Fibroblast of skin of right biceps (primary cell): ENCODE measurements at places on chromosomes 16 and 17.

GRCh38 chr17:71032746-71033273, 863.5 kb downstream of the KCNJ2 start:
- DNase-seq, result no peak

DNA sequence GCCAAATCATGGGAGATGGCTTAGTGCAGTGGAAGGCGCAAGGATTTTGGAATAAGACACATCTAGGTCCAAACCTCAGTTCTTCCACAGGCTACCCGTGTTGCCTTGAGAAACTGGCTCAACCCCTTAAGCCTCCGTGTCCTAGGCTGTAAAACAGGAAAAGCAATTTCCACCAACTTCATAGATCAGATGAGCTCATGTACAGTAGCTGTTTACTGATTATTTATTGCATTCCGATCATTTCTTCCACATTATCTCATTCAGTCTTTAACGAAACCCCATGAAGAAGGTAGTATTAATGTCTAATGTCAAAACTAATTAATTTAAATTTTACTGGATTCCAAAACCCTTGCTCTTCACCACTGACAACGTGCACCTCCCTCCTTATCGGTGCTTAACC, 231.6 kb downstream of the GRIN2A start:
- DNase-seq, result peak; percentile 18

- DNase-seq, result peak; percentile 11
Observed at GRCh38 chr17:55005520-55005919, 37.0 kb downstream of the STXBP4 start.

DNA sequence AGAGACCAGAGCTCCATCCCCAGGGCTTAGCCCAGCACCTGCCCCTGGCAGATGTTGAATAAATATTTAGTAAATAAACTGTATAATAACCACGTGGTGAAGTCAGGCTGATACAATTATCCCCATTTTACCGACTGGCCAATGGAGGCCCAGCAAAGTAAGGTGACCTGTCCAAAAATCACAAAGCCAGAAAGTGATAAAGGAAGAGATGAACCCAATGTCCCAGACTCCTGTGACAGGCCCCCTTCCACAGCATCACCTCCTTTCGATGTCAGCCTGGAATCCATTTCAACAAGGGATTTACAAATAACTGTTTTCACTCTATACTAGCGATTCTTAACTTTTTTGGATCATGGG, 5.5 kb downstream of the TVP23A start:
- no peak for DNase-seq

DNA sequence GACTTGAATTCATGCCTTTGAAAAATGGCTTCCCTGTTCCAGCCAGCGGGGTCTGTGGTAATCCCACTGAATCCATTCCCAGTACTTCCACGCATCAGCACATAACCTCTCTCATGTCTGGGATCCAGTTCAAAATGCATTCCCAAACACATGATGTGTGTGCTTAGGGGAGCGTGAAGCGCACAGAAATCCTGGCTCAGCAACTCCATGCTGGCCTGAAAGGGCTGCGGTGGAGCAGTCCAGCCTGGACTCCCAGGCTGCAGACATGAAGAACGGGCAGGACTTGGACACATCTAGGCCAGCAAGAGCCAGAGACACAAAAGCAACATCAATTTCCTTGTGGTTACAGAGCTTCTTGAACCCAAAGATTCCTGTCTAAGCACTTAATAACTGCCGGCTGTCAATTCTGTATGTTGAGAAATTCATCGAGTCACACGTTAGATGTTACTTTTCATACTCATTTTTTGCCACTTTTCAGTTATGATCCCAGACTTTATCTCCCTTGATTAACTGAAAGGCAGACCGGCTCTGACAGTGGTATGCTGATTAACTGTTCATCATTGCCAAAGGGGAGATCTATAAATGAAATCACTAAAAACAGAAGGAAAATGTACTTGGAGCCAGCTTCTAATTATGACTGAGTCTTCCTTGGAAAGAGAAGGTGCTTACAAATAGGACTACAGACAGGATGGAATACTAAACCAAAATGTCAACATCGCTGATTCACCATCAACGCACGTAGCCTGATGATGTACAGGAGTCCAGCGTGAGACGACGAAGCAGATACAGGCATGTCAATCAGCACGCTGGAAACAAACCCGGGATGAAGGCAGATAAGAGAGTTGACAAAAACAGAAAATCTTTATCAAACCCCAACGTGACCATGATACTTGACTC, 23.0 kb downstream of the NSMCE1 start:
- DNase-seq, result peak; percentile 79

DNA sequence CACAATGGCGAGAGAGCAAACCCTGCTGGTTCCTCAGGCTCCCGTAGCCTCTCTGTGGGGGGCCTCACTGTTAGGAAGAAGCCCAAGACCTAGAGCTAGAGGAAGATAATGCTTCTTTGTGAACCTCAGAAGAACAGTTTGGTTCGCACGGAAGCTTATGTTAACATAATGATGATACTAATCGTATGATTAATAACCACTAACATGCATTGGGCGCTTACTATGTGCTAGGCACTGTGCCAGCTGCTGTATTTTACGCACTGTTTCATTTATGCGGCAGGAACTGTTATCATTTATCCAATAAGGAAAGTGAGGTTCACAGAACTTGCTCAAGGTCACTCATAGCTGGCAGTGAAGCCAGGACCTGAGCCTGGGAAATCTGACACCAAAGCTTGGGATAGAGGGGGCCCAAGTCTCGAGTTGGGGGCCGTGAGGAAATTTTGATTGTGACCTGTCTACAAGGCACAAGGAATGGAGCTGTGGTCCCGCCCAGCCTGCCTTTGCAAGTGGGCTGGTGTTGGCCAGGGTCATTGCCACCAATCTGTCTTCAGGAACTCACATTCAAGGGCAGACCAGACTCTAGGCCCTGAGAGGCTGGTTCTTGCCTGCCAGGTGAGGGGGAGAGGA, 6.8 kb downstream of the PRCD start:
- DNase-seq, result peak; percentile 95

GRCh38 chr17:7323731-7324437, 5.3 kb downstream of the NEURL4 start:
- DNase-seq, result peak; percentile 44

GRCh38 chr17:40317345-40317873, 8.4 kb downstream of the RARA start:
- DNase-seq, result peak; percentile 80

DNA sequence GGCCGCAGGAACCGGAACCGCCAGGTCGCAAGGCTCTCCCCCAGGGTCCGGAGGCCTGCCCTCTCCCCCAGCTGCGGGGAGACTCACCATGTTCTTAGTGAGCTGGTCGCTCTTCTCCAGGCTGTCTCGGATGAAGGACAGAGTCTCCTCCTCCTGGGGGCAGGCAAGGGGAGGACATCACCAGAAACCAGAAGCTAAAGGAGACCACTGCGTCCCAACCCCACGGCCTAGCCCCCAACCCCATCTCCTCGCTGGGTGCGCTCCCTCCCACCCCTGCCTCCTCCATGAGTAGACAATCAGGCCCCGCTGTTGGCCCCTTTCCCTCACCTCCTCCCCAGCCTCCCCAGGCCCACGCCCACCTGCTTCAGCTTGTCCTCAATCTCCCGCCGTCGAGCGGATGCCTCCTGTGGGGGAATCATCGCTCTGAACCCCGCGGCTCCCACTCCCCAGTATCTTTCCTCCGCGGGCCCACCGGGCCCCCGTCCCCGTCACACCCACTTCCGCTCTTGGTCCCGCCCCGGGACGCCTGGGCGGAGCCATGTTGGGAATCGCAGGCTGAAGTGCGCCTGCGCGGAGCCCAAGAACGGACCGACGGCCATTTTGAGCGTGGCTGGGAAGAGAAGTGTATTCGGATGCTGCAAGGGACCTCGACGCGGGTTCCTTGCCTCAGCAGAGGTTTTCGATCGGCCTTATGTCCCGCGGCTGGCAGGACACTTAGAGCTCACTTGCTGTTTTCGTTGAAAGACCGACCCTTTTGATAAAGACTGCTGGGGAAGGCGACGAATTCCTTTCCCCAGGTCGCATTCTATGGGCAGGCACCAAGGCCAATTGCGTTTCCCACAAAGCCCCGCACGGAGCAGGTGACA, at the start of gene EXOC7:
EXOC7 (minus strand) TSS at position 514 of the 866 bp plus-strand sequence; CDS start at position 419, 95 bp downstream.
- DNase-seq, result peak; percentile 90

DNA sequence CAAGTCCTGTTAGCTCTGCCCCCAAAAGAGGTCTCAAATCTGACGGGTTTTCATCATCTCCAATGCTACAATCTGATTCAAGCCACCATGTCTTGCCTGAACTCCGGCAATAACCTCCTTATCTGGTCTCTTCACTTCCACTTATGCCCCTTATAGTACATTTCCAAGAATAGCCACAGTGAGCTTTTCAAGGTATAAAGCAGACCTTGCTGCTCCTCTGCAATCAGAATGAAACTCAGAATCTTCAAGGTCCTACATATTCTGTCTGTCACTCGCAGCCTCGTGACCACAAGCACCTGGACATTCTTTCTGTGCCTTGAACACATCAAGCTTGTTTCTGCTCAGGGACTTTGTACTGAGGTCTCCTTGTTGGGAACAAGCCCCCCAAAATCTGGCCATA, 84.7 kb downstream of the YPEL2 start:
- no peak for DNase-seq

DNA sequence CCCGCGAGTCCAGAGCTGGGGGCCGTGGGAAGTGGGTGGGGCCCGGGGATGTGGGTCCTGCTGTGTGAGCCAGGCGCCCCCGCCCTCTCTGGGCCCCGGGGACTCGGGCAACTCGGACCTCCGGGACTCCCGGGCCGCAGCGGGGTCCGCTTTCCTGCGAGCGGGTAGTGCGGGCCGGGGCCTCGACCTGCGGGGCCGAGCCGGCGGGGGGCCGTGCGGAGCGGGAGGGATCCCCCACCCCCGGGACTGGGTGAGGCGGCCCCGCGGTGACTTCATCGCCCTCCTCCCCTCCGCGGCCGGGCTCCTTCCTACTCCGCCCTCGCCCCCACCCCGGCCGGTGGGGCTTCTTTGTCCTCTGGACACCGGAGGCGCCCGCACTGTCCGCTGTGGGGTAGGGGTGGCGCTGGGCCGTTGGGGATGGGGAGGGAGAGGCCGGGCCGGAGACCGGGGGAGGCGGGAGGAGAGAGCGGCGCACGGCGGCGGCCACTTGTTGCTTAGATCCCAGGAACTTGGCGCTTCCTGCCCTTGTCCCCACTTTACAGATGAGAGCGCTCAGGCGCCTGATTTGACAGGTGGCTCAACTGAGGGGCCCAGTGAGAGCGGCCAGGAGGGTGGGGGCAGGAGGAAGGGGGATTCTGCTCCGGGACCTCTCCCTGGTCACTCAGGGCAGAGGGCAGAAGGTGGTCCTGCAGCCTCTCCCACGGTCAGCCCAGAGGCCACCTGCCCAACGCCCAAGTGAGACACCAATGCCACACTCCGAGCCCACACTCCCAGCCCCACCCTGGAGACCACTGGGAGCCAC, 874 bp downstream of the CMTM3 start:
- DNase-seq, result peak; percentile 42

- peak; percentile 55 for DNase-seq
Observed at GRCh38 chr16:89289428-89290395, 72.2 kb downstream of the ZNF778 start.

GRCh38 chr16:48413272-48413671, 28.1 kb upstream of the SIAH1 start:
- DNase-seq, result no peak

GRCh38 chr16:19991614-19992013, 82.1 kb downstream of the GPR139 start:
- DNase-seq, result no peak

- DNase-seq, result peak; percentile 38
Observed at GRCh38 chr17:14712611-14713021, 411.7 kb downstream of the HS3ST3B1 start.

DNA sequence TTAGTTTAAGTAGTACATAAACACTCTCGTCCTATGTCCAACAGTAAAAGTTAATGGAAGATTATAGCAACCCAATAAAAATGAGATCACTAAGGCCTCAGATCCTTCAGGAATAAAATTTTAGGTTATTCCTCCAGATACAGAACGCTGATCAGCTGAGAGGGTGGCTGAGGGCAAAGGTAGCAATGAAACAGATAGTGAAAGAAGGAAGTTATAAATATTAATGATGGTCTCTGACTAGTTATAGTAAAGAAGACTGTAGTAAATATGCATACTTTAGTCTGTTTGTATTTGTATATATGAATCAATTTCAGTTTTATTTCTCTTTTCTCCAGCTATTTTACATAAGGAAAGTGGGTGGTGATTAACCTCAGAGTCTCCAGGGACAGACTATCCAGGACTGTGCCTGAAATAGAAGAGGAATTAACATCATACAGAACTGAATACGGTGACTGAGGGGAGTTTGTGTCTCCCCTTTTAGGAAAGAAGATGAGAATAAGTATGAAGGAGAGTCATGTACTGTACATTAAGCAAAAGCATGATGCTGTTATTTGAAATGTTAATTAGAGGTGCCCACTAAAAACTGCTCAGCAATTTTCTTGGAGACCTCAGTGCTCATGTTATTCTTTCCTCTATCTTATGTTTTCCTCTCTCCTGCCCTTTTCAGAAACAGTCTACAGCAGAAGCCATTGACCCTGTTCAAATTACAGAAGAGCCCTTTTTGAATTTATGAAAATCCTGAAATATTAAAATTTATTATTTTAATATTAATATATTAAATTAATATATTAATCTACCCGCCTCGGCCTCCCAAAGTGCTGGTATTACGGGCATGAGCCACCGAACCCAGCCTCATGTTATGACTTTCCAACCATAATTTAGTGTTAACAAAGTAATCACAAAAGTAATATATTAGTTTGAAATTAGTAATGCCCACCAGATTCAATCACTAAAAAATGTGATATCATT, 36.5 kb upstream of the DHRS7B start:
- DNase-seq, result no peak

- no peak for DNase-seq
Observed at GRCh38 chr16:89278441-89279240, 61.1 kb downstream of the ZNF778 start.

- no peak for DNase-seq
Observed at GRCh38 chr16:88938777-88939244, 38.2 kb downstream of the CBFA2T3 start.

GRCh38 chr16:76913046-76913445, 277.9 kb upstream of the MON1B start:
- peak; percentile 42 for DNase-seq

DNA sequence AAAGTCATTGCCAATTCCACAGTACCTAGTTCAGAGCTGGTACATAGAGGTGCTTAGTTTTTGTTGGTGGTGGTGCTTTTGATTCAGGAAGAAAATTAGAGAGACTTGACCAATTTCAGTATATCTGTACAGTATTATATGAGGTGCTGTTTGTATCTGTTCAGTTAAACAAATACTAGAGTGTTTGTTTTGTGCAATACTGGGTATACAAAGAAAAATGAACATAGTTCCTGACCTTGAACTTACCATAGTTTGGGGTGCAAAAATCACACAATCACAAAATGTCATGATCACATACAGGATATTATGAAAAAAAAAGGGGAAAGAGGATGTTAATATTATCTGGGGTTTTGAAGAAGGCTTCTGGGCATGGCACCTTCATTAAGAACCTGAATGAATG, 39.8 kb upstream of the GOT2 start:
- no peak for DNase-seq
